ENCODE measurements at places on chromosomes 5 and 9. TPM values are rescaled to one million over a fixed set of nuclear protein-coding genes. Genes with fewer than 3 reads are reported as not detected.

The SRD5A1 gene
- total RNA-seq, result 16.4 TPM

The LMX1B gene
- not detected for total RNA-seq

The DYNC2I2 gene
- total RNA-seq, result 31.2 TPM

The PLPP6 gene
- total RNA-seq, result 4.3 TPM

The RANBP6 gene
- total RNA-seq, result 25.1 TPM

The IFNB1 gene
- total RNA-seq, result 1.6 TPM

The PRPF4 gene
- total RNA-seq, result 34.0 TPM

All from activated T-cell treated with anti-CD3 and anti-CD28 coated beads, Interleukin-2, amount 50 U/mL, for 72 hours (primary cell).